Omental fat pad (tissue), 4 donors: ENCODE measurements at places on chromosomes 6 and 20.
A peak's percentile ranks its signal among the peaks of the same experiment; 100 is the strongest.

GRCh38 chr20:57389695-57390603 lies 1.2 kb upstream of the RBM38 start:
- DNase-seq = no peak

DNA sequence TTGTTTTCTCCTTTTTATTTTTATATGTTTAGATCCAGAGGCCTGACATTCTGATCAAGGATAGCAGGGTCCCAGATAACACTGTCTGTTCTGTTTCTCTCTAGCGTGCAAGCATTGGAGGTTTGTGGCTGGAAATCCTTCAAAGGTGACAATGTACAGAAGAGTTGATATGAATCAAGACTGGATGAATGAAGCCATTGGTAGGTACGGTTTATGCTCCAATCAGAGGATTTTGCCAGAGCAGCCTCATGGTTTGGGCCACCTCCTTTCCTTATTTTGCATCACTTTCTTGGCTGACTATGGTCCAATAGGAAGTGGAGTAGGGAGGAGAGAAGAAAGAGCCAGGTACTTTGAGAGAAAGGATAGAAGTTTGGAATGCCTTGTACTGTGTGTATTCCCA lies 484.8 kb upstream of the JAG1 start:
- DNase-seq = no peak

GRCh38 chr6:119347466-119348095 lies 2.0 kb downstream of the MAN1A1 start:
- DNase-seq = peak; percentile 32

DNA sequence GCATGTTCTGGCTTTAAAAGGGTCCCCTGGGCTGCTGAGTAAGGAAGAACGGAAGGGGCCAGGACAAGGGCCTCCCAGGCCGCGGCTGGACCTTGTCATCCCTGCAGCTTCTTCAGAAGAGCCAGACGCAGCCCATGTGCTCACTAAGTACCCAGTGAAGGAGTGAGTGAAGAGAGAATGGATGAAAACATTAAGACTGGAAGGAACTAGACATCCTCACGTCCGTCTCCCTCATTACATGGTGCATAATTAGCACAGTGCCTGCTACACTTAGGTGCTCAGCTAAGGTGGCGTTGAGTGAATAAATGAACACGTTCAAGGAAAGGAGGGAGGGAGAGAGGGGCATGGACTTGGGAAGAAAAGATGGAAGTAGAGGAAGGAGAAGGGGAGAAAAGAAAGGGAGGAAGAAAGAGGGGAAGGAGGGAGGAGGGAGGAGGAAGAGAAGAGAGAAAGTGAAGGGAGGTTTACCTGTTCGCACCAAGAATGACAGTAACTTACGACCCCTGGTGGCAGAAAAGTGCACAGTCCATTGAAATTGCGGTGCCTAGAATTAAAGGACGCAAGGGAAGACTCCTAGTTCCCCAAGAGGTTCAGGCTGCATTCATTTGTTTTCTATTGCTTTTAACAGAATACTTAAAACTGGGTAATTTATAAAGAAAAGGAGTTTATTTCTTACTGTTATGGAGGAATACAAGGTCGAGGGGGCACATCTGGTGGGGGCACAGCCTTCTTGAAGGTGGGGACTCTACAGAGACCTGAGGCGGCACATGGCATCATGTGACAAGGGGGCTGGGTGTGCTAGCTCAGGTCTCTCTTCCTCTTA lies 8.0 kb downstream of the TP53RK start:
- peak; percentile 76 for DNase-seq

- no peak for DNase-seq
Observed at GRCh38 chr6:131063764-131064272, 773 bp upstream of the EPB41L2 start.

- no peak for DNase-seq
Observed at GRCh38 chr6:84459401-84459800, 232.0 kb upstream of the CEP162 start.

- no peak for DNase-seq
Observed at GRCh38 chr6:63529498-63529897, 42.8 kb upstream of the LOC128125822 start.

DNA sequence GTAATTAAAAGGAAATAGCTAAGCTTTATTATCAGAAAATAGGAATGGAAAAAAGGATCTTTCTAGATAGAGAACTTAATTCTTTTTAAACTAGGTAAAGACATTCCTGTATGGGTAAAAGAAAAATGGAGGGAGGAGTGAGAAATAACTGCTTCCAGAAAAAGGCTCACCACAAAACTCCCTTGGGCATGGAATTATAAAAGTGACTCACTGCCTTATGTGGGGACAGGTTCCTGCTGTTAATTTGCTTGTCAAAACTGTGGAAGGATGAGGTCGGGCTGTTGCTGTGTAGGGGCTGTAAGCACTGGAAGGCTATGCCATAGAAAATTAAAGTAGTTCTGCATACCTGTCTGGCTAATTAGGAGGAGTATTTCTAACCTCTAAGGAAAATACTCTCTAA lies 158.7 kb downstream of the UBE3D start:
- DNase-seq = no peak

DNA sequence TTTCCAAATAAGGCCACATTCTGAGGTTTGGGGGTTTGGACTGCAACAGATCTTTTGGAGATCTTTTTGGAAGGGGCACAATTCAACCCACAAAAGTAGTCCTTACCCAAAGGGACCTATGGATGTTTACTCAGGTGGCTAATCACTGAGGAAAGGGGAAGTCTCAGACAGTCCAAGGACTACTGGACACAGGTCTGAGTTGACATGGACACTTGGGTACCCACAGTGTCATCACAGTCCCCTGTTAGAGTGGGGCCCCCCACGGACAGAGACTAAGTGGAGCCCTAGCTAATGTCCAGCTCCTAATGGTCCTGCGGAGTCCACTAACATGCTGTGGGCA lies 101.6 kb downstream of the LY86 start:
- DNase-seq = no peak

- DNase-seq = peak; percentile 29
Observed at GRCh38 chr20:8132484-8133309, 631 bp downstream of the PLCB1 start.

GRCh38 chr6:109867009-109867969 lies 110.8 kb upstream of the GPR6 start:
- no peak for DNase-seq

- DNase-seq = no peak
Observed at GRCh38 chr6:116446399-116446798, 14.8 kb upstream of the CALHM6 start.

- no peak for DNase-seq
Observed at GRCh38 chr6:10896691-10897090, 9.8 kb downstream of the SYCP2L start.

- no peak for DNase-seq
Observed at GRCh38 chr6:97120511-97120910, 162.5 kb downstream of the MMS22L start.

DNA sequence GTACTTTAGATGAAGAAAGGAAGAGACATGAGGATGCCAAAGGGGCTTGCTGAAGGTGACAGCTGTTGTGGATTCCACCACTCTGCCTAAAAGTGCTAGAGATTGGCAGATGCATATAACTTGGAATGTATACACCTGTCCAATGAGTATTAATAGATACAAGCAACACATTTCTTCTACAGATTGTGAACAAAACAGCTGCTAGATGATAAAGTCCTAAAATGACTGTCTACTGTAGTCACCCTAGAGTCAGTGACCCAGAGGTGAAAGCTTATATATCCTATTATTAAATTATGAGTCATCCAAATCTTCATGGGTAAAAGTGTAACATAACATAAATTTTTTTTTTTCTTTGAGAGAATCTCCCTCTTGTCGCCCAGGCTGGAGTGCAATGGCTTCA lies 5.2 kb downstream of the RNF217 start:
- DNase-seq = no peak

DNA sequence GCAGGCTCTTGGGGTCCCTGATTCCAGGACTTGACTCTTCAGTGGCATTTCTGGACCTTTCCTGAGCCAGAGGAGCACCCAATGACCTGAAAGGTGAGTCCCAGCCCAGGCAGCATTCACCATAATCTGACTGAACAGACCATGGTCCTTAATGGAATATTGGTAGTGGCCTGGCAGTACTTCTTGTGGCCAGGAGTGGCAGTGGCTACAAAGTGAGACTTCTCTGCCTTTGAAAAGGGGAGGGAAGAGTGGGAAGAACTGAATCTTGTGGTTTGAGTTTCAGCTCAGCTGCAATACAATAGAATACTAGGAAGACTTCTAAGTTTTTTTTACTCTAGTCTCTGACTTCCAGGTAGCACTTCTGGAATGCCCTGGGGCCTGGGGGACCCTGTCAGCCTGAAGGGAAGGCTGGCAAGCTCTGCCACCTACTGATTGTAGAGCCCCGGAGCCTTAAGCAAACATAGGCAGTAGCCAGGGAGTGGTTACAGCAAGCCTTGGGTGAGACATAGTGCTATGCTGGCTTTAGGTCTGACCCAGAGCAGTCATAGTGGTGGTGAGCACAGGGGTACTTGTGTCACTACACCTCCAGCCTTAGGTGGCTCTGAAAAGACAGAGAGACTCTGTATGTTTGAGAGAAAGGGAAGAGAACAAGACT lies 674.2 kb upstream of the MANEA start:
- no peak for DNase-seq

- no peak for DNase-seq
Observed at GRCh38 chr6:17219098-17219497, 62.1 kb upstream of the RBM24 start.

DNA sequence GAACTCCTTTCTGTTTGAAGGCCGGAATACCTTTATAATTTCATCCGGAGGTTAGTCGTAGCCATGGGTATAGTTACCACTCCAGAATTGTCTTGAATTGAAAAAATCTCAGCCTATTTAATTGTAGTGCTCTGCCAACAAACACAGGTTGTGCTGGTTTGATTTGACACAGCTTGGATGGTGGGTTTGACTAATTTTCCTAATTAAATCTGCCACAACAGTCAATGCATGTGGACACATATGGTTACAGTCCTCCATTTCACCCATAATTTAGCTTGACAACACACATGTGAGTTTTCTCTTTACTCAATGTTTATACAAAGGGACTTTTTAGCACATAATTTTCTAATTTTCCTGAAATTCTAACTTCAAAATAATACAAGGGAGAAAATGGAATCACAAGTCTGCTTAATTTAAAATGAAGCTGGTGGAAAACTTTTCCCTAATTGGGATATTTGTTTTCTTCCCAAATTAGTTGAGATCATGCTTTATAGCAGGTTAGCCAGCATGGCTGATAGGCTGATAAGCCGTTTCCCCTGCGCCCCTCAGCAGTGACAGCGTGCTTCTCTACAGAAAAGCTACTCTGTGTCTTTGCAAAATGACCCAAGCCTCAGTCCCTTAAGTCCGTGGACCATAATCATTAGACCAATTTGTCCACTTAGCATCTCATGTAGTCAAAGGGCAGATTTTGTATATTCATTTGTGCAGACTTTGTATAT lies 463.5 kb upstream of the FLRT3 start:
- no peak for DNase-seq

- no peak for DNase-seq
Observed at GRCh38 chr6:45855642-45856394, 159.8 kb downstream of the CLIC5 start.

DNA sequence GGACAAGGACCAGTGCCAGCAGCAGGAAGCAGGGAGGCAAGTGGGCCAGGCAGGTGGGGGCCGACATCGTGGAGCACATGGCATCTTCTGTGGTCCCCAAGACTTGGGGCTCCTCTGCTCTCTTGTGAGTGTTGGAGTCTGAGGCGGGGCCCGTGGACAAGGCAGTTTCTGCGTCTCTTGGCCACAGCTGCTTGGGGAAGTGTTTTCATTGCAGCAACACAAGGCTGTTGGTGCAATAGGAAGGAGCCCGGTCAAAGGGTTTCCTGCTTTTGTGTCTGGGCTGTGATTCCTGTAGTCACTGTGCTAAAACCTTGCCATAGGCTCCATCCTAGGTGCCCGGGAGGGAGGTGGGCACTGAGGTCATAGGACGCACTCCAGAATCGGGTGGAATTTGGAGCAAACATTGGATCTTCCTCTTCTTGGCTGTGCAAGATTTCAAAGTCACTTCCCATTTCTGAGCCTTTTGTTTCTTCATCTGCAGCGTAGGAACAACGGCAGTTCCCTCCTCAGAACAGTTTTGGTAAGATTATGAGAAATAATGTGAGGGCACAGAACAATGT lies at the start of gene SIRPB2:
TSS of gene SIRPB2 (minus strand) at position 140 of the 560 bp plus-strand sequence. CDS start at position 79, 61 bp downstream.
- DNase-seq = no peak

GRCh38 chr6:50289366-50289765 lies 239.6 kb upstream of the DEFB112 start:
- no peak for DNase-seq

DNA sequence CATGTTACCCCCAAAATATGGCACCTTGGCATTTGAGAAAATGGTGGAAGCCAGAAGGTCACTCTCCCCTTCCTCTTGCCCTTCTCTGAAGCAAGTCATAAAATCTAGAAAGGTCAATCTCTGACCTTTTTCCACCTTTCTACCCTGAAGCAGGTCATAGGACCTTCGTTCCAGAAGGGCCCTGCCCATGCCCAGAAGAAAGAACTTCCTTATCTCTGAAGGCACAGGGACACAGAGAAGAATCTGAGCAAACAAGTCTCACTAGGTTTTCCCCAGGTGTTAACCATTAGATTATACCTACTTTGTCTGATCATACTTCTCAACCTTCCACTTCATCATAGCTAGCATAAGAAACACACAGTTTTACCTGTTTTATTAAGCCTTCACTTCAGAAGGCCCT lies 42.5 kb downstream of the SMPDL3A start:
- DNase-seq = no peak

DNA sequence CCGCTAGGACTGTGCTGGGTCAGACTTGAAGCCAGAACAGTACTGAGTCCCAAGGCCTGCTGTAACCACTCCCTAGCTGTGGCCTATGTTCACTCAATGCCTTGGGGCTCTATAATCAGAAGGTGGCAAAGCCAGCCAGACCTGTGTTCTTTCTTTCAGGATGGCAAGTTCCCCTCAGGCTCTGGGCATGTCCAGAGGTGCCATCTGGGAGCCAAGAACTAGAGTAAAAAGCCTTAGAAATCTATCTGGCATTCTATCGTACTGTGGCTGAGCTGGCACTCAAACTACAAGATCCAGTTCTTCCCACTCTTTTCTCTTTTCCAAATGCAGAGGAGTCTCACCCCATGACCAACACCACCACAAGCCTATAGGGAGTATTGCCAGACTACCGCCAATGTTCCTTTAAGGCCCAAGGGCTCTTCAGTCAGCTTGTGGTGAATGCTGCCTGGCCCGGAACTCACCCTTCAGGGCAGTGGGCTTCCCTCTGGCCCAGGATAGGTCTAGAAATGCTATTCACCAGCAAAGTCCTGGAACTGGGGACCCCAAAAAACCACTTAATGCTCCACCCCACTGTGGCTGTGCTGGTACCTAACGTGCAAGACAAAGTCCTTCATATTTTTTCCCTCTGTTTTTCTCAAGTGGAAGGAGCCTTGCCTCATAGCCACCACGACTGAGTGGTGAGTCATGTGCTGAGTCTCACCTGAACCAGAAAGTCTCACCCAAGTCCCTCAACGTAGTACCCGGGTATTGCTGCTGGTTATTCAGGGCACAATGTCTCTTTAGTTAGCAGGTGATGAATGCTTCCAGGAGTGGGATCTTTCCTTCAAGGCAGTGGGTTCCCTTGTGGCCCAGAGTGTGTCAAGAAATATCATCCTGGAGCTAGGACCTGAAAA lies 8.6 kb upstream of the SIRPB2 start:
- DNase-seq = no peak

- DNase-seq = no peak
Observed at GRCh38 chr20:23150304-23151007, 64.3 kb upstream of the CD93 start.

- no peak for DNase-seq
Observed at GRCh38 chr6:114096561-114097172, 125.7 kb upstream of the HDAC2 start.

GRCh38 chr6:20056350-20056992 lies 155.8 kb downstream of the MBOAT1 start:
- no peak for DNase-seq
